Vagina (tissue), 2 donors: ENCODE measurements at places on chromosomes 1 and 21.

DNA sequence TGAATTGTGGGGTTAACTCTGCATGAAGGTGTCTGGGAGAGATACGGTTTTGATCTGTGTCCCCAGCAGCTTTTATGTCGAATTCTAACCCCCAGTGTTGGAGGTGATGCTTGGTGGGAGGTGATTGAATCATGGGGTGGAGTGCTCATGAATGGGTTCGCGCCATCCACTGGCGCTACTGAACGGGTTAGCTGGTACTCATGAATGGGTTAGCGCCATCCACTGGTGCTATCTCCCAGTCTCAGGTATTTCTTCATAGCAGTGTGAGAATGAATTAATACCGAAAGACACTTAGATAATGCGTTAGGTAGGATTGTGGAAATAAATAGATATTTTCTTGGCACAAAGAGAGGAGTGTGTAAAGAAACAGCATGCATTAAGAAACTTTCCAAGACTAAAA, 32.9 kb upstream of the CLDN8 start:
- no peak for DNase-seq

DNA sequence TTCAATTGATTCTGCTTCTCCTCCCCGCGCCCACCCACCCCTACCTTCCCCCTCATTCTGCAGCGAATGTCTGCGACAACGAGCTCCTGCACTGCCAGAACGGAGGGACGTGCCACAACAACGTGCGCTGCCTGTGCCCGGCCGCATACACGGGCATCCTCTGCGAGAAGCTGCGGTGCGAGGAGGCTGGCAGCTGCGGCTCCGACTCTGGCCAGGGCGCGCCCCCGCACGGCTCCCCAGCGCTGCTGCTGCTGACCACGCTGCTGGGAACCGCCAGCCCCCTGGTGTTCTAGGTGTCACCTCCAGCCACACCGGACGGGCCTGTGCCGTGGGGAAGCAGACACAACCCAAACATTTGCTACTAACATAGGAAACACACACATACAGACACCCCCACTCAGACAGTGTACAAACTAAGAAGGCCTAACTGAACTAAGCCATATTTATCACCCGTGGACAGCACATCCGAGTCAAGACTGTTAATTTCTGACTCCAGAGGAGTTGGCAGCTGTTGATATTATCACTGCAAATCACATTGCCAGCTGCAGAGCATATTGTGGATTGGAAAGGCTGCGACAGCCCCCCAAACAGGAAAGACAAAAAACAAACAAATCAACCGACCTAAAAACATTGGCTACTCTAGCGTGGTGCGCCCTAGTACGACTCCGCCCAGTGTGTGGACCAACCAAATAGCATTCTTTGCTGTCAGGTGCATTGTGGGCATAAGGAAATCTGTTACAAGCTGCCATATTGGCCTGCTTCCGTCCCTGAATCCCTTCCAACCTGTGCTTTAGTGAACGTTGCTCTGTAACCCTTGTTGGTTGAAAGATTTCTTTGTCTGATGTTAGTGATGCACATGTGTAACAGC, 339.9 kb downstream of the NTNG1 start:
- DNase-seq: no peak

- DNase-seq: no peak
These were observed 16.3 kb upstream of the H3-3A start for GRCh38 chr1:226046240-226046639.

DNA sequence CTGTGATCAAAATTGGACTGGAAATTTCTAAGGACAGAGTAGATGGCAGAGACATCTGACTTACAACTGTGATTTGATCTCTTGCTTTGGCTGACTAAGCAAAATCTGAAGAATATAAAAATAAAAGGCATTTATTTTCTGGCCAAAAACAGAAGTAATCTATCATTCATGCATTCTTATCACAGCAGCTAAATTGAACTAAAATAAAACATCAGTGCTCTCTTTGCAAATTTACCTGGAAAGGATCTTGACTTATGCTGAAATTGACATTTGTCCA, 81.4 kb upstream of the ZNF678 start:
- no peak for DNase-seq

GRCh38 chr1:50371749-50372148, 51.5 kb downstream of the DMRTA2 start:
- no peak for DNase-seq

DNA sequence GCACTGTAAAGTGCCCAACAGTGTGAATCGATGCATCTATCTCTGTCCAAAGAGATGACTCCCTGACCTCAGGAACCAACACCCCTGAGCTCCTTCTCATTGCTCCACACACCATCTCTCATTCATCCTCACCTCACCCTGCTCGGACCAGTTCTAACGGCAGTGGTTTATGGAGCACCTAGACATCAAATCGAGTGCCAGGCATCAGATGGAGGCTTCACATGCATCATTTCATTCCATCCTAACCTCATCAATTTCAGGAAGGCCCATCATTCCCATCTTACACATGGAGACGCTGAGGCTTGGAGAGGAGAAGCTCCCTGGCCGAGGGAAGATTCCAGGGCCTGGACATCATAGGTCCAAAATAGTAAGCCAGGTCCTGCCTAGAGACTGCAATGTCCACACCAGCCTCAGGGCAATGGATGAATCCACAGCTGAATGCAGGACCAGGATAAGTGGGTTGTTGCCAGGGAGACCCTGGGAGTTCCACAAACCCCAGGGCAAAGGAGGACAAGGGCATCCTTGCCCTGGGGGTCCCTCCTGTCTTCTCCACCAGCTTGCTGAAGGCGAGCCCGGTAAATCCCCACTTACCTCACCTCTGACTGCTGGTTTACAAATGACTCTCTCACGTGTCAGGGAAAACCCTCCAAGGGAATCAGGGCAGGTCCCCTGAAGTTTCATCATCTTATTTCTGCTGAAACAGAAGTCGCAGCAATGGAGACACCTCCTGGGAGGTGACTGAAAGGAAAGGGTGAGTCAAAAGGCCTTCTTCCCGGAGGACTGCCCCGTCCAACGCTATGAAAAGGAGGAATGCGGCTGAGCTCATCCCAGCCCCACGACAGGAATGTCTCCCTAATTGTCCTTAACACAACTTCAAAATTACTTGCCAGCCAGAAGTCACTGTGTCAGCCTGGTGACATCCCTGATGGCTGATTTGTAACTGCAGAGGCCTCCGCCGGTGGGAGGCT, 9.0 kb upstream of the IFFO2 start:
- DNase-seq: no peak

GRCh38 chr1:201619513-201619912, 80.6 kb downstream of the NAV1 start:
- DNase-seq: no peak

DNA sequence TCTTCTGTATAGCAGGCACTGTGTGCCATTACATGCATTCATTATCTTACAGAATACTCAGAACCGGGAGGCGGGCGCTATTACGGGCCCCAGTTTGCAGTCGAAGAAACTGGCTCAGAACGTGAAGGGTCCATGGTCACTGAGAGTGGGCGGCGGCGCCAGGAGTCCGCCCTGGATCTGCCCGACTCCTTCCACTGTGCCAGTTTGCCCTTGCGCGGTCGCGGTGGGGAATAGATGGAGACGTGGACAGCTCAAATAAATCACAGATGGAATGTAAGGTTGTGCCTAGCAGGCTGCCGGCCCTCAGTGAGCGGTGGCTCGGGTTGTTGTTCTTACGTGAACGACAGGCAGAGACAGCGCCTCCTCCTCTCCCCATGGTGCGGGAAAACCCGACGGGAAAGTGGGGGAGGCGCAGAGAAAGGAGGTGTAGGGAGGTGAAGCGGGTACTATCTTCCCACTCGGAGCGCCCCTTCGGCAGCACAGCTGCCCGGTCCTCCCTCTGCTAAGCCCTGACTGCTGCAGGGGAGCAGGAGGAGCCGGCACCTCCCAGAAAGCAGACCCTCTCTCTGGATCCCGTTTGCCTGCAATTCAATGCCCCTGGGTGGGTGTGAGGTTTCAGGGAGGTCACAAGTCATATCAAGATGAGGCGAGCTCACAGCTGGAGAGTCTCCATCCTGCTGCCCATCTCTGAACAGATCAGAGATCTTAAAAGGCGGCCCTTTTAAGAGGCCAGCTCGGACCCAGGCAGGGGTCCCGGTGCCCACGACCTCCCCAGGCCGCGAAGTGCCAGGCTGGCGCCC, 1.1 kb downstream of the COL9A2 start:
- no peak for DNase-seq

GRCh38 chr1:45038240-45038639, 26.2 kb downstream of the UROD start:
- DNase-seq: no peak

DNA sequence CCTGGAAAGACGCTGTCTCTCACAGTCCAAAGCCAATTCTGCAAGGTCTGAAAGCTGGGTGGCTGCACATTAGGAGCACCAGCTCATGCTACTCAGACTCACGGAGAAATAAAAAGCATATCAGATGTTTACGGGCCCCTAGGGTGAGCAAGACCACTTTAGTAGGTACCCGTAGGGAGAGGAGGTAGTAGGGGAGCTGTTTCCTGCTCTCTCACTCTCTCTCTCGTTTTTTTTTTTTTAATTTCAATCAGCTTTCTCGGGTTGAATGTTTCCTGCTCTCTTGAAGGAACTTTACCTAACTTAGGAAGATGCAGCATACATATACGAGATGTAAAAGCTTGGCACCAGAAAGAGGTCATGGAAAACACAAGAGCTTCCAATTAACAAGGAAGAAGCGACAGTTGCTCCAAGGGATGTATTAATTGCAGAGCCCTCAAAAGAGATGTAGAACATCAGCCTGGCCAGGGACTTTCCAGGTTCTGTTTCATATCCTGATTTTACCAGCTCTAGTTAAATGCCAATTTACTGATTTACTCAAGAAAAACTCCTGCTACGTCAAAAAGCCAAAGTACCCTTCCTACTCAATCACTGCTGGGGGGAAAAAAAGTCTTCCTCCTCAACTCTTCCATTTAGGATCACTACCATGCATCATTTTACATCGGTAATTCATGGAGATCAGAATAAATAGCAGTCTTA, 3.1 kb downstream of the LORICRIN start:
- DNase-seq: no peak

GRCh38 chr1:16986560-16986959, 6.1 kb upstream of the MFAP2 start:
- no peak for DNase-seq

DNA sequence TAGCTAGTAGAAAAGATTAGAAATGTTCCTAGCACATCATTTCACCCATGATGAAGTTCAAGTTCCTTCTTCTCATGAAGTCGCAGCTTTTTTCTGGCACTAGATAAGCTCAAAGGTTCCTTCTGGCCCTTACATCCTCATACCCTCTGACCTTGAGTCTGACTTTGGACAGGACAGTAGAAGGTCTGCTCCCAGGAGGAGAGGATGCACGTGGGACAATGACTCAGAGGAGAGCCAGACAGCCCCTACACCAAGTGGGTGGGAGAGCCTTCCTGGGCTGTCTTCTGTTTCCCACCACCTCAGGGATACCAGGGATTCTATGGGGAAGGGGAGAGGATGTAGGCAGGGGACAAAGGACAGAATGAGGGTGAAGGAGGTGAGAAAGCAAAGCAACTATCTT, 86.0 kb downstream of the HHIPL2 start:
- DNase-seq: no peak

DNA sequence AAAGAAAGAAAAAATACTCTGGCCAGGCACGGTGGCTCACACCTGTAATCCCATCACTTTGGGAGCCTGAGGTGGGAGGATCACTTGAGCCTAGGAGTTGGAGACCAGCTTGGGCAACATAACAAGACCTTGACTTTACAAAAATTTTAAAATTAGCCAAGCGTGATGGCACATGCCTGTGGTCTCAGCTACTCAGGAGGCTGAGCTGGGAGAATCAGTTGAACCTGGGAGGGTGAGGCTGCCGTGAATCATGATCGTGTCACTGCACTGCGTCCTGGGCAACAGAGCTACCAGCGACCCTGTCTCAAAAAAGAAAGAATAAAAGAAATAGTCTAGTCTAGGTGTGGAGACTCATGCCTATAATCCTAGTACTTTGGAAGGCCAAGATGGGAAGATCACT, 22.3 kb downstream of the RRP1B start:
- no peak for DNase-seq

GRCh38 chr1:21344750-21345443, 54.6 kb upstream of the ECE1 start:
- no peak for DNase-seq

DNA sequence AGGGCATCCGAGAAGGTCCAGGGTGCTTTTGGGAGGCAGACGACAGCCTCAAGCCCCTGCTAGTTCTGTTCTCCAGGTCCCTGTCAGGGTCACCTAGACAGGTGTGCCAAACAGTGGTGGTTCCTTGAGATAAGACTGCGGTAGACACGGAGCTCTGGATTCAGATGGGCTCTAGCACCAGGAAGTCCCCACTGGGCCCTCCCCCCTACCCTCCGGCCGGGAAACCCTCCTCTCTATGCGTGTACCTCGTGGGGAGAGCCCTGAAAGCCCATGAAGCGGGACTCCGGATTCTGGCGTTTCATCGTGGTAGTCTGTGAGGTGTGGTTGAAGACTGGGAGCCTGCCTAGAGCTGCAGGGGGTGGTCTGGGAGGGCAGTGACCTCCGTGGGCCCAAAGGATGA, 2.1 kb upstream of the KCNA2 start:
- no peak for DNase-seq

GRCh38 chr1:99811075-99811474, 39.1 kb upstream of the AGL start:
- DNase-seq: no peak

DNA sequence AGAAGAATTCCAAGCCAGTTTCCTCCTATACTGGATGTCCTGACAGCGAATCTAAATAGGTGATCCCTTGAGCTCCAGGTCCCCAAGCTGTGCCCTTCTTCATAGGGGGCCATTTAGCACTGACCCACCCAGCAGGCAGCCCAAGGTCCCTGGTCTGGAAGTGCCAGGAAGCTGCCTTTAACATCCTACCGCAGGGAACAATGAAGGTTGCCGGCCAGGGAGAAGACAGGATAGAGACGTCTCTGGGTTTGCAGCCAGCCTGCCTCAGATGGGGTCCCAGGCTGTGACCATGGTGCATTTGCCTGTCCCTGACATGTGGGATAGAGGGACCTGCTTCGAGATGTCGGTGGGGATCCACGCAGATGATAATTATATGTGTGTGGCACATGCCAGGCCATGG, 2.7 kb upstream of the RIPK4 start:
- no peak for DNase-seq
